Mesendoderm (in vitro differentiated cells): ENCODE measurements at places on chromosomes 6 and 20.

GRCh38 chr20:4957939-4958362 lies 43.4 kb downstream of the SLC23A2 start:
- DNase-seq = no peak

DNA sequence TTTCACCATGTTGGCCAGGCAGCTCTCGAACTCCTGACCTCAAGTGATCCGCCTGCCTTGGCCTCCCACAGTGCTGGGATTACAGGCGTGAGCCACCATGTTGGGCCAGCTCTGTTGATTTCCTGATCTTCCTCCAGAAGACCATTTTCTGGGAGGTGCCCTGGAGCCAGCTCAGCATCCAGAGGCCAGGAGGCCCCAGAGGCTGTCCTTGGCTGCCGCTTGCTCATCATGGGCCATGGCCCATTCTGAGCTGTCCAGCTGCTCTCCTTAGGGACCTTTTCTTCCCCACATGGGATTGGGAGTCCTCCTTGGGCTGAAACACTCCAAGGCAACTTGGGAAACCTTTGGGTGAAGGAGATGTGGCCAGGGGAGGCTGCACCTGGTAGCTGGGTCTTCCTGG lies 15.4 kb downstream of the LRRC73 start:
- no peak for DNase-seq

DNA sequence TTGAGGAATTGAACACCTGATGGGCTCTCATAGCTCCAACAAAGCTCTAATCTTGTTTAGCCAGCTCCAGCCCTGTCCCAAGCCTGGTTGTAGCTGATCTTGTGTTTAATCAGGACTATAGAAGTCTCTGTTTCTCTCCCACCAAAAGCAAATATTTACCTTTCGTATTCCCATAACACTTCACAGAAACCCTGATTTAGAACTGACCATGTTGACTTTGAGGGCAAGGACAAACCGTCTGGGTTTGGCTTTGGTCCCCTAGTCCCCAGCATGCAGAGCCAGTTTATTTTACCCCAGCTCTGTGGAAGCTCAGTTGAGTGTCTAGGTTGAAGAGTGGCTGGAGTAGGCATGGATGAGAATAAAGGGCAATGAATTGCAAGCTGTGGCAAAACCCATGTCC lies 18.0 kb upstream of the SIM1 start:
- no peak for DNase-seq

GRCh38 chr6:48184648-48185047 lies 73.7 kb upstream of the PTCHD4 start:
- no peak for DNase-seq

DNA sequence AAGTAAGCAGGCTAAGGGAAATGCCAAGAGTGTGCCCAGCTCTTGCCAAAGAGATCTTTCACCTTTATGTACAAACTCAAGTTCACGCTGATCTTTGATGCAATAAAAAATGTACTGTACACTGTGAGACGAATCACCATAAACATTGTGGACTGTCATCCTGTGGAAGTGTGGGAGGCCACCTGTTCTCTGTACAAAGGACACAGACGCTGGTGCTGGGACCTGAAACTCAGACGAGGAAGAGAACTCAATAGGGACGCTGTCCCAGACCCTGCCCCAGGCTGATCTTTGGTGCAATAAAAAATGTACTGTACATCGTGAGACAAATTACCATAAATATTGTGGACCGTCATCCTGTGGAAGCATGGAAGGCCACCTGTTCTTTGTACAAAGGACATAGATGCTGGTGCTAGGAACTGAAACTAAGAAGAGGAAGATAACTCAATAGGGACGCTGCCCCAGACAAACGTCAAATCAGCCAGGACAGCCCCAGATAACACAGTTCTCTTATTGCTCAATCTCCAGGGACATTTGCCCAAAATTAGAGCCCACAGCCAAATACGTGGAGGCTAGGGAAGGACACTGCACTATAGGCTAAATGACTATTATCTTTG lies 312.7 kb upstream of the SGK1 start:
- DNase-seq = no peak

DNA sequence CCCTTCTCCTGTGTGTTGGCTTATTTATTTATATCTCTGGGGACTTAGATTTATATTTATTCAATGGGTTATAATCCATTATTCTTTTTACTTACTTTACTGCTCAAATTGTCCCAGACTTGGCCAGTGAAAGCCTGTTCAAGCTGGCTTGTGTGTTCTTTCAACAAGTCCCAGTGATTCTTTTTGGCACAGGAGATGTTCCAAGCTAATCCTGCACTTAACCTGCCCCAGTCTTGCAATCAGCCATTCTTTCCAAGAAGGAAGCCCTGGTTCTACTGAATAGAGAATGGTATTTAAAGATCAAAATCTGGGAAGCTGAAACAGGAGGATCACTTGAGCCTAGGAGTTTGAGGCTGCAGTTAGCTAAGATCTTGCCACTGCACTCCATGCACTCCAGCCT lies 26.7 kb downstream of the GCNT2 start:
- no peak for DNase-seq

DNA sequence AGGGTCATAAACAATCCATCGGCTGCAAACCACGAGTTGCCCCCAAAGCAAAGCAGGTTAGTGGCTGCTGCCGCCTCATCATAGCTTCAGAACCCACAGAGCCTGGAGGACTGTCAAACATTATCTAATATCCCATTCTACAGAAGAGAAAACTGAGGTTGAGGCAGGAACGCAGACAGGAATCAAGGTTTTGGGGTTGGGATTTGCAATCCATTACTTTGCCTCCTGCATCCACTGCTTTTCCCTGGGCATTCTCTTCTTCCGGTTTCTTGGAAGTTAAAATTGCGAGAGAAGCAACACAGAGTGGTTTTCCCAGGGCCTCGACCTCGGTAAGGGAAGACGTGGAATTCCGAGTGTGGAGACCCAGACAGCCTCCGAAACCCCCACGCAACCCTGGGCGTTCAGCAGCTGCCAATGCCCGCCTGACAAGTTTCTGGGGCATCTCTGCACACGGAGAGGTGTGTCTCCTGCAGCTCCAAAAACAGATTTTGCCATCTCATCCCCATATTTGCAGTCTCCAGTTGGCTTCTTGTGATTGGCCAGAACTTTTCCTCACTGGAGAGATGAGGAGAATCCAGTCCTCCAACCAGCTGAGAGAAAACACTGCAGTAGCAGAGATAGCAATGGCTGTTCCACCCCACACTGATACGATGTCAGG lies 45.5 kb upstream of the SNAP25 start:
- DNase-seq = no peak

- DNase-seq = no peak
Measured at GRCh38 chr6:29797966-29798365, 29.7 kb upstream of the HLA-G start.

DNA sequence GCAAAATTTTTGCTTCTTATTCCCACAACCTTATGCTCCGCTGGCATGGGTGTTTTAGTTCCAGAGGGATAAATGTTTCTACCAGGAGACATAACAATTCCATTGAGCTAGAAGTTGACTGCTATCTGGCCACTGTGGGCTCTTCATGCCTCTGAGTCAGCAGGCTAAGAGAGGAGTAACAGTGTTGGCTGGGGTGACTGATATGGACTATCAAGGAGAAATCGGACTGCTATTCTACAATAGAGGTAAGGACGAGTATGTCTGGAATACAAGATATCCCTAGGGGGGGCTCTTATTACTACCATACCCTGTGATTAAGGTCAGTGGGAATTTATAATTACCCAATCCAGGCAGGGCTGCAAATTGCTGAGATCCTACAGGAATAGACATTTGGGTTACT lies 26.9 kb downstream of the FBXO30 start:
- no peak for DNase-seq

- DNase-seq = no peak
Measured at GRCh38 chr6:38572186-38572813, 67.4 kb downstream of the BTBD9 start.

DNA sequence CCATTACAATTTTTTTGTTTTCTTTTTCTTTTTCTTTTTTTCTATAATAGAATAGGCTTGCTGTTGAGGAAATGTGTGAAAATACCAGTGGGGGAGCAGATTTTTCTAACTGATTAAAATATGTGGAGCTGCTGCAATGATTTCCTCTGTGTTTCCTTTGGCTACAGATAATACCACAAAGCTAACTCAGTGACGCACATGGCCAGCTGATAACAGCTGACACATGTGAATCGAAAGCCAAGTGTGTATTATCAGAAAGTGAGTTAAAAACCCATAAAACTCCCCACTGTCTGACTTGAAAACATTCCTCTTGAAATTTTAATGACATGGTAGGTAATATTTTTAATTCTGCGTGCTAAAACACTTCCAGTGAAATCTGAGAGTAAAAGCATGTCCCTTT lies 70.8 kb upstream of the AHI1 start:
- DNase-seq = peak; percentile 32

DNA sequence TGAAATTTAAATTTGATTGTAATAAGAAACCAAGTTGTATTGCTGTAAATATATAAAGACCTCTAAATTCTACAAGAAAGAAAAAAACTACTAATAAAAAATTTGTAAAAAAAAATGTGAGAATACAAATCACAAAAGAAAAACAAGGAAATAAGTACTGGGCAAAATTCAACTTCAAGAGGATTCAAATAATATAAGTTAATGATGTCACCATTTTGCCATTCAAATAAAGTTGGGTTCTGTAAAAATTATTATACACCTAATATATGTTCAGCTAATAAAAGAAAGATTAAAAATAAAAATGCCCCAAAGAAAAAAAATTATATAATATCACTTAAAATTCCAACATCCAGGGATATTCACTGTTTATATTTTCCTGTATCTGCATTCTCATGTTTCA lies 47.0 kb upstream of the BMP5 start:
- no peak for DNase-seq

DNA sequence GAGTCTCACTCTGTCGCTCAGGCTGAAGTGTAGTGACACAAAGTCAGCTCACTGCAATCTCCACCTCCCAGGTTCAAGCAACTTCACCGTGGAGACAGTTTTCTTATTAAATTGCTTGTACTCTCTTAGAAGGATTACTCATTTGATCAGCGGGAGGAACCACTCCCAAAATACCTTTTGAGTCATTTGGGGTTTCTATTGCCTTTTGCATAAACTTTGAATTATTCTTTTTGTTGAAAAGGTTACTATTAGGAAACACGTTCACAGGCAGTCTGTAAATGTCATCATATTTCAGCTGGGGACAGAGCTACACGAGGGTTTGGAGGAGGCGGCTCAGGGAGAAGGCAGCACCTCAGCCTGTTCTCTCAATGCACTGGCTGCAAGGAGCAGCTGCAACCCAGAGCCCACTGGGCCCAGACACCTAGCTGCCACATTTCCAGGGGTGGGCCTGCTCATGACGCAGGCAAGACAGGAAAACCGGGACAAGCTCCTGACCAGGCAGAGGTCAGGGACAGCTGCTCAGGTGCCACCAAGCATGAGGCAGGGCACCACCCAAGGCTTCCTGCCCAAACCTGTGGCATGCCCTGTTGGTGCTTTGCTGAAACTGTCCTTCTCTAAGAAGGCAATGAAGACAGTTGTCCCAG lies 205.9 kb downstream of the BMP7 start:
- no peak for DNase-seq
